Thoracic aorta (tissue), 2 donors: ENCODE measurements at places on chromosomes 4 and X. TPM values are rescaled to one million over a fixed set of nuclear protein-coding genes. Genes with fewer than 3 reads are reported as not detected.

DNA sequence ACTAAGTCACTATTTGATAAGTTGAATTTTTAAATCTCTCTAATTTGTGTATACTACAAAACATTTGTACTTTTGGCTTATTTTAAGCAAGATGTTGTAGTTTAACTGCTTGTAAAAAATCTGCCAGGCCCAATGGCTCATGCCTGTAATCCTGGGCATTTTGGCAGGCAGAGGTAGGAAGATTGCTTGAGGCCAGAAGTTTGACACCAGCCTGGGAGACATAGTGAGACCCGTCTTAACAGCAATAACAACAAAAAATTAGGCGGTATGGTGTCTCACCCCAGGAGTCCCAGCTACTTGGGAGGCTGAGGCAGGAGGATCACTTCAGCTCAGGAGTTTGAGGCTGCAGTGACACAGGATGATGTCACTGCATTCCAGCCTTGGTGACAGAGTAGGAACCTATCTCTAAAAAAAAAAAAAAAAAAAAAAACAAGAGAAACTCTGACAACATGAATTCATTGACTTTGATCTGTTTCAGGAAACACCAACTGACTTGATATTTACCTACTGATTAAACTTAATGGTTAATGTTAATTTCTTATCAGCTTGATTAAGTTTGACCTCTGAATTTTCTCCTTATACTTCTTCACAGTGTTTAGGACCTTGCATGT is 8.9 kb downstream of the FHIP1A start:
- DNase-seq: no peak

DNA sequence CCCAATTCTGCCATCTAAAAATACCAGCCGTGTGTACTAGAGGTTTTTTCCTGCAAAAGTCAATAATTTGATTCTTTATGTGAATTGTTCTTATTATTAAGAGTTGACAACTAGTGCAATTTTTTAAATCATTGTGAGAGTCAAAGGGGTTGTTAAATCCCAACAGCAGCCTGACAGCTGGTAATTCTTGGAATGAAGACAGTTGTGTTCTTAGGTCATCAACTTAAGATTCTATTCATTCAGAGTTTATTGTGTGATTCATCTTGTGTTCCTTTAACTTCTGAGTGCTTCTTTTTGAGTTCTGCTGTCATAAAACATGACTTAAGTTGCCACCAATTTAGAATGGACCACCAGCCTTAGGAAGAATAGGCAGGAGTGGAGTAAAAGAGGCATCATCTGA is 329.0 kb downstream of the NAF1 start:
- DNase-seq: no peak

DNA sequence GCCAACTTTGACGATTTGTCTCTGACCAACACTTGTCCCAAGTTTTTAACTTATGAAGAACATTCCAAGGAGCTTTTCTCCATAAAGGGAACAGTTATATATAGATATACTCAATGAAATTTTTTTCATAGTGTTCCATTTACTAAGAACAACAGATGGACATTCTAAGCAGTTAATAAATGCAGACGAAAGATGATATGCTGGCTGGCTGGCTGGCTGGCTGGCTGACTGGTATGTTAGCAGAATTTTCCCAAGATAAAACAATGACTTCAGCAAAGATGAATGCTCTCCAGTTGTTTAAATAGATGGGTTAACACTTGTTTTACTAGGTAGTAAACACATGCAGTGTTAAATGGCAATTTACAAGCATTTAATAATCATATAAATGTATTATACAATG is 62.2 kb downstream of the SPANXN3 start:
- DNase-seq: no peak

GRCh38 chrX:23380581-23380980 is 45.9 kb downstream of the PTCHD1 start:
- DNase-seq: no peak

The TSPAN7 gene
- 17.7 TPM for total RNA-seq

GRCh38 chrX:107522901-107523300 is 73.4 kb downstream of the FRMPD3 start:
- no peak for DNase-seq
